Coronary artery (tissue), 2 donors: ENCODE measurements at places on chromosomes 12 and 14.

DNA sequence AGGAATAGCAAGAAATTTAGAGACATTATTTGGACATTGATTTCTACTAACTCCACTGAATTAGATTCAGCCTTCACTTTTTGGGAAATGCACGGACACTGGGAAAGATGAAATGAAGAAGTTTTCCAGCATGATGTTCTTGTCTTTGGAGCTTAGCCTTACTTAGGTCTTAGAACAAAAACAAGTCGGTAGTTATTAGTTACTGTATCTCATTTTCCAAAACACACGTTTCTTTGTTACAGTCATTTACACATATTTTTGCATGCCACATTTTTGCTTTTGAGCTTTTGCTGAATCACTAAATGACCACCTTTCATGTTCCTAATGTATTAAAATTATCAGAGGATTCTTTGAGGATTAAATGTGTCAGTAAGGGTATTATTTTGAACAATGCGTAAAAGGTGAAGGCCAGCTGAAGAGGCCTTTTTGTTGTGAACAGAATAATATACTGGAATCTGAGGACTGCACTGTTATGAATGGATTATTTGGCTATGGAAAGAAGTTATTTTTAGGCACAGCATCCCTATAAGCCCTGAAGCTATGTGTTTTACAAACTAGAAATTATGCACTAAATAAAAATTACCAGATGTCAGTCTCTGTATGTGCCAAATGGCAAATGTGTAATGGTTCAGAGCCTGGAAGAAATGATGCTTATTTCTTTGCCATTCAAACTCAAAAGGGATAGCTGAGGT, 138.2 kb downstream of the SRGAP1 start:
- no peak for DNase-seq

DNA sequence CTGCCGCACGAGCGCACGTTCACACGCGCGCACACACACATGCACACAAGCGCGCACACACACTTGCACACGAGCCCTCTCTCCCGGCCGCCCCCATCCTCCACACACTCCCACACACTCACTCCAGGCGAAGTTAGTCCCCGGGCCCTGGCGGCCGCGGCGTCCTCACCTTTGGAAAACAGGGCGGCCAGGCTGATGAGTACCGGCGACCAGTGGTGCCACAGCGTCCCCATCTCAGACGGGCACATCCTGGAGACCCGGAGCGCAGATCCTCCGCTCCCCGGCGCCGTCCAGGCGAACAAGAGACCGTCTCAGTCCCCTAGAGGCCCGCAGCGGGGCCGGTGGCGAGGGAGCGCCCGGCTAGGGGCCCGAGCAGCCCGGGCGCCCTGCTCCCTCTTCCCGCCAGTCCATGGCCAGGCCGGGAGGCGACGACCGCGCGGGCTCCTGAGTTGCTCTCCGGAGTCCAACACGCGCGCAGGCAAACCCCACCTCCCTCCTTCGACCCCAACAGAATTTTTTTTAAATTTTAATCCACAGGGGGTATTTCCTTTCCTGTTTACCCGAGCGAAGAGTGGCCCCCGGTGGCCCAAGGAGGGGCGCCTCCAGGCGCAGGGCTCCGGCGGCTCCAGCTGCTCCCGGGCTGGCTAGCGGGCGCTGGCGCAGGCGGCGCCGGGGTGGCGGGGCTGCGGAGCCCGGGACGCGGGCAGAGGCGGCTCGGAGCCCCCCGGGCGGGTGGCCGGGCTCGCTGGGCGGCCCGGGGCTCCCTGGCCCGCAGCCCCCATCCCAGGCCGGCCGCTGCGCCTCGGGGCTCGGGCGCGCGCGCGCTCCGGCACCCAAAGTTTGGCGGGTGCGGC, 506 bp downstream of the TMEM132D start:
- no peak for DNase-seq

DNA sequence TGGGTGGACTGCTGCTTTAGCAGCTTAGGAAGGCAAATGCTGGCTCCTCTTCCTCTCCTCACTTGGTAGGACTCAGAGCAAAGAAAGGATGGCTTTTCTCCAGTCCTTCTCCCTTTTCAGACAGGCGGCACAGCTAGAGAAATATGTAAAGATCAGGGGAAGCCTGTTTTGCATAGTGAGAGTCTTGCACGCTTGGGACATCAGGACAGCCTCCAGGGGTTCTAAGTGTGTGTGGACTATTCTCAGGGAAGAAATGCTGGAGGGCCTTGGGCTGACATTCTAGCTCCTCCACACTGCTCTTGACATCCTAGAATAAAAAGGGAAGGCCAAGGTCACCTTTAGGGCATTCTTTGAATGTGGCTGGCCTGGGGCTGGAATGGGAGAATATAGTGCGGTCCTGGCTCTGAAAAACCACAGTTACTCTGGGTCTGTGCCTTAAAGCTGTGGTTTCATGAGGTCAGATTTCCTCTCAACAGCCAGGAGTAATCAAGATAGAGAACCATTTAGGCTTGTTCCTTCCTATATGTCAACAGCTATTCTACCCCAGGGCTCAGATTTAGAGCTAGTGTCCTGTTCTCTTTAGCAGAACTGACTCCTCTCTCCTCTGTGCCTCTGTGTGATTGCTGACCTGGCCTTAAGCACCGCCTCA, 24.3 kb downstream of the CMA1 start:
- DNase-seq = no peak

DNA sequence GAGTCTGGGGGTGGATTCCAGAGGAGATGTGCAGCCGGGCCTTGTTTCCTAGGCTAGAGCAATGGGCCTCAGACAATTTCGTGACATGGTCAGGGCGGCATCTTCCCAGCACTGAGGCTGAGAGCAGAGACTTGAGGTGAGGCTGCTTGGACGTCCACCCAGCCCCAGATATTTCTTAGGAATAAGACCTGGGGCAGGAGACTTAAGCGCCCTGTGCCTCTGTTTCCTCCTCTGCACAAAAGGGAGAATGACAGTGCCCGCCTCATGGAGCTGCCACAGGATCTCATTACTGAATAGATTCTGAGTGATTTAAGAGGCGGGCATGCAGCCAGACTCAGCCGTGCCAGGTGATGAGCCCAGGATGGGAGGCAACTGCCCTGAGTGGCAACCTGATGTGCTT, 297.9 kb upstream of the SFSWAP start:
- DNase-seq = no peak

DNA sequence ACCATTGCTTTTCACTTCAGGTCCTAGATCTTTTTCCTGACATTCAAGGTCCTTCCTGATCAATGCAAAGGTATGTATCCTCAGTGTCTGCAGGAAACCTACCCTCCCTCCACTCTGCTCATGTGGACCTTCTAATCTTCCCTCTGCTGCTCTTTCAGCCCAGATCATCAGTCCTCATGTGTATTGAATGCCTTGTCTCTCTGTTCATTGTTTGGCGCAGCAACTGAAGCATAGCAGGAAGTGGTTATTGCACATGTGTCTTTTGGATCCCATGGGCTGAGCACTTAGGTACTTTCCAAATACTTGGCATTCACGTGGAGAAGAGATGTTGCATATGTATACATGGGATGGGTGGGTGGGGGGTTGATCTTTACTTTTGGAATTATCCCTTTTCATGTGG, 4.3 kb upstream of the NIN start:
- no peak for DNase-seq

DNA sequence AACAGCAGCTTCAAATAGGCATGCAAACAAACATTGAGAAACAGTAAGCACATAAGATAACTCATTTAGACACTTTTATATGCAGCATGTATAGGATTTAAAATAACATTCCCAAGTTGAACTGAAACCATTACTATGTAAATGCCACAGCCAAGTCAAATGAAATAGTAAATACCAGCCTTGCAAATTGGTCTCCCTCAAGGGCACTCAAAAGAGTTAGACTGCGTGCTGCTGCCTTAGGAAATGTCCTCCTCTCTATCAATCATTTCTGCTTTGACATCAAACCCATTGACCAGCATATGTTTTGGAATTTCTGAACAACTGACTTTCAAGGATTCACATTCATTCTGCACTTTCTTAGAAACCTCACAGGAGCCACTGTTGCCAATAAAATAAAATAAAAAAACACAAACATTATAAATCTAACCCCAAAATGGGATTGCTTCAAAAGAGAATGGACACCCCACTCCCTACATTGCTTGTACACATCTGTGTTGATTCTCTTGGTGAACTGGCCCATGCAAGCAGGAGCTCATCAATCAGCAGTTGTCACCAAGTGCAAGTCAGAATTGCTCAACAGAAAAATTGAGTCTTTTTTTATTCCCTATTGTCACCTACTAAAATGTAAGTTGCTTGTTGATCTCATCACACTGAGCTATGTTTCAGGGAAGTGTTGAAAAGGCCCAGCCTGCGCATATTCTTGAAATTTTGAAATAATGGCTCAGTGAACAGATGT, 256.2 kb downstream of the DAD1 start:
- DNase-seq = no peak

DNA sequence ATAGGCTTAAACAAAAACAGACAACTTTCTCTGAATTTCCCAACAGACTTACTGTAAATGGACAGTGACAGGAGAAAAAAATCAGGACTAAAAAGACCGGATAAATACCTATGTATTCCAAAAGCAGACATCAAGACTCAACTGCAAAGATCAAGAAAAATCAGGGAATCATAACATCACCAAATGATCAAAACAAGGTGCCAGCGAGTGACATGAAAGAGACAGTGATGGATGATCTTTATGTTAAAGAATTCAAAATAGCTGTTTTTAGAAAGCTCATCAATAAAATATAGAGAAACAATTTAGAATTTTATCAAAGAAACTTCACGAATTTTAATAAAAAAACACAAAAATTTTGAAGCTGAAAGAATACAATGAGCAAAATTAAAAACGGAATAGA, 952.5 kb upstream of the ATXN7L3B start:
- no peak for DNase-seq
